Stimulated activated CD4-positive, alpha-beta T cell treated with anti-CD3 and anti-CD28 coated beads, Interleukin-12 subunit alpha, Interleukin-12 subunit beta, amount 100 ng/mL, for 24 hours (primary cell): ENCODE measurements at places on chromosomes 4 and X.

DNA sequence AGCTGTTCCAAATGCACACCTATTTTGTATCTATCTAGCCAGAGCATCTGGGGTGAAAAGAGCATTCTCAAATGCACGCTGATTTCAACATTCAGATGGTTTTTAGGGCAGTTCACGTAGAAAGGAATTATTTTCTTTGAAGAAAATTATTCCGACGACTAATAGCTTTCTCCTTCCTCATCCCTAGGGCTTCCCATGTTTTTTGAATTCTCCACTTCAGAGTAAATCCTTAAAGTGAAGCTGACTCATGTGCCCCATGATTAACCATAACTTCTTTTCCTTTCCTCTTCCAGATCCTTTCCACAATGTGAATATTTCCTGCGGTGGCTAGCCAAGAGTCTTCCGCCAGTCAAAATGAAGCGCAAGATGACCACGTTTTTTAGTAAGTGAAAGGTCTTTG lies 86.7 kb upstream of the PDHA1 start:
- DNase-seq: no peak

DNA sequence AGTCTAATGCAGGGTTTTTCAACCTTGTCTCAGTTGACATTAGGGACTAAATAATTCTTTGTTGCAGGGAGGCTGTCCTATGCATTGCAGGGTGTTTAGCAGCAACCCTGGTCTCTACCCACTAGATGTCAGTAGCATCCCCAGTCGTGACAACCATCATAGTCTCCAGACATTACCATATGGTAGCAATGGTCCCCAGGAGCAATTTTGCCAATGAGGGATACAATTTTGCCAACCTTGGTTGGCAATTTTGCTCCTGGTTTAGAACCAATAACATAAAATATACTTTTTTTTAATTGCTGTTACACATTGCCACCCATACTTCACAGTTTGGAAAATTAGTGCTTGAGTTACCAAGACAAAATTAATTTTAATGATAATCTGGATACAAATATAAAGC lies 6.0 kb downstream of the EREG start:
- no peak for DNase-seq

GRCh38 chr4:11698846-11699590 lies 270.3 kb upstream of the HS3ST1 start:
- DNase-seq: no peak

GRCh38 chr4:87589531-87589930 lies 18.8 kb upstream of the DSPP start:
- DNase-seq: no peak

DNA sequence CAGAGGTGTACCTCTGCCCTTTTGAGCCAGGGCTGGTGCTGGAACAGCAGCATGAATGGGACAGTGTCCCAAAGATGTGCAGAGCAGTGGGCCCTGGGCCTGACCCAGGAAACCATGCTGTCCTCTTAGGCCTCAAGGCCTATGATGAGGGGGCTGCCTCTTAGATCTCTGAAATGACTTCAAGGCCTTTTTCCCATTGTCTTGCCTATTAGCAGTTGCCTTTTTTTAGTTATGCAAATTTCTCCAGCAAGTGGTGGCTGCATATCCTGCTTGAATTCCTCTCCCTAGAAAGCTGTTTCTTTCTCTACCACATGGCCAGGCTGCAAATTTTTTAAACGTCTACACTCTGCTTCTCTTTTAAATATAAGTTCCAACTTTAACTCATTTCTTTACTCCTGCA lies 160.3 kb downstream of the CFAP299 start:
- DNase-seq: no peak

- no peak for DNase-seq
Measured at GRCh38 chr4:165393704-165394103, 14.9 kb downstream of the CPE start.

- DNase-seq: no peak
Measured at GRCh38 chr4:39900966-39901365, 76.7 kb downstream of the PDS5A start.
